ENCODE measurements at places on chromosomes 12 and 14.

GRCh38 chr14:79668951-79669350 is 542.4 kb downstream of the DIO2 start:
- DNase-seq = no peak

GRCh38 chr12:117343296-117343695 is 18.1 kb downstream of the NOS1 start:
- no peak for DNase-seq

DNA sequence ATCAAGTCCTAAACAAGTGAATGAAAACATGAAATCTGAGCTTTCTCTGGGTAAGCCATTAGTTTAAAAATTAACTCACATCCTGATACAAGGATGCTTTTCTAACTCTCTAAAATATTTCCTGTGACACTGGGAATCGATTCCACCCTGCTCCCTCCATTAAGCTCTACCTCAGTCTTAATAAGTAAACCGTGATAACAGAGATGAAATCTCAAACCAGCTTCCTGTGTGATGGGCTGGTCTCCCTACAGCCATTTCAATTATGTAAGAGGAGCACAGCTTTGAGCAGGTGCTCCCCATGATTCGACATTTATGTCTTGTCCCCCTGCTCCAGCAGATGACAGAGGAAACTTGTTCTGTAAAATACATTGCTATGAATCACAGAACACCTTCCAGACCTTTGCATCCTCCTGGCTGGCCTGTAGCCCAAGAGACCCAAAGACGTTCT is 59.0 kb downstream of the GAS2L3 start:
- DNase-seq = no peak

DNA sequence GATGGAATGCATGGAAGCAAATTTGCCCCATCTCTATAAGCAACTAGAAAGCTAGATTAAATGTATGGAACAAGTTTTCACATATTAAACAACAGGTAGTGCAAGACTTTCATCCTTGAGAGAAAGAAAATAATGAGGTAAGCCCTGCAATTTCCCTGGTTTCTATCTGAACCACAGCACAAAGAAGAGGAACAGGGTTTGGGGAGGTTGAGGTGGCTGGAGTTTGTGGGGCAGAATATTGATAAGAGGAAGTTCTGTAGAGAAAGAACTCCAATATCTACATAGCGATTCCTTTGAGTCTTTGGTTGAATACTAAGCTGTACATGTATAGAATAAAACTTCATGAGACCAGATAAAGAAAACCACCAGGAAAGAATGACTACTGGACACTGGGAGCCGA is 96.3 kb upstream of the CCND2 start:
- DNase-seq = no peak

DNA sequence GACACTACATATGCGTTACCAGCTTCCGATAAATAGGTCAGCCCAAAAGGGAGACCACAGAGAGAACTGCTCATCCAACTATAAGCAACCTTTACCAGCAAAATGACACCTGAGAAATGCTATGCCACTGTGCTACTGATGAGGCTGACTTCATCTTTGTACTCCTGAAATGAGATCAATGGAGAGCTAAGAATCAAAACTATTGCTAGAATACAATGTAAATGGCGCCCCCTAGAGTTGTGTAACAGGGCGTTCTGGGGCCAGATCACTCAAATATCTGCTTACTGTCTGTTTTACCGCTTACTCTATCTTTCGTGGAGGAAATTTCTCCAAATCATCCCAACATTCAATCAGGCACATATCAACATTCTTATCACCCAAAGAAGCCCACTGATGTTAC is 4.6 kb downstream of the ZNF384 start:
- no peak for DNase-seq

- no peak for DNase-seq
Measured at GRCh38 chr14:24834956-24835355, 201.0 kb upstream of the GZMB start.

- no peak for DNase-seq
Measured at GRCh38 chr14:76742966-76743365, 18.3 kb upstream of the VASH1 start.

- no peak for DNase-seq
Measured at GRCh38 chr12:78698747-78699146, 165.8 kb upstream of the SYT1 start.

- no peak for DNase-seq
Measured at GRCh38 chr12:115384391-115384790, 700.4 kb upstream of the TBX3 start.

DNA sequence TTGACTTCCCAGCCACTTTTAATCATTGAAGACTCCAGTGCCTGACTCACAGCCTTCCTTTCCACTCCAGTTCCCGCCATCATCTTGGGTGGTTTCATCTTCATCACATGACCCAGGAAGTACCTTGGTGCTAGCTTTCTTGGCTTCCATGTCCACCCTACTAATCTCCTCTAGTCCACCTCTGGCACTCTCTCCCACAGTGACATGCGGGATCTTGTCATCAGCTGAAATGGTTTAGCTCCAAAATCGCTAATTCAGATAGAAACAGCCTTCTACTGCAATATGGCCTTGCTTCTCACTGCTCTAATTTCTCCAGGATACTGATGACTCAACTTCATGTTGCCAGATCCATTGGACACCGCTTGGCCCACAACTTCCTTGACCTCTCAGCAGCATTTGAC is 24.5 kb downstream of the WDR20 start:
- DNase-seq = no peak

GRCh38 chr14:95480109-95480886 is 36.2 kb downstream of the SYNE3 start:
- DNase-seq = peak; percentile 11

DNA sequence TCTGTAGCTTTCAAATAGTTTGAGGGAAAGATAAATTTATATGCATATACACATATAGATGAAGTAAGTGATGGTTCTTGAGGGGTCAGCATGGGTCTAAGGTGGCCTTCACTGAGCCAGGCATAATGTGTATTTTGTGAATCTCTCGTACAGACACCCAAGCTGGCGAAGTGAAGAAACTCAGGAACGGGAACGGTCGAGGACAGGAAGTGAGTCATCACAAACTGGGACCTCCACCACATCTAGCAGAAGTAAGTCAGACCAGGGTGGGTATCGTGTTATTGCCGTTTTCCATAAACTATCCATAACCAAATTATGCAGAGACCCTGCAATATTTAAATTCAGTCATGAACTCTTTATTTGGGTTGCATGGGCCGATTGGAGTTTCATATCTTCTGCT is 15.4 kb upstream of the TNS2 start:
- no peak for DNase-seq

- no peak for DNase-seq
Measured at GRCh38 chr14:60506462-60506984, 2.4 kb upstream of the SIX6 start.

DNA sequence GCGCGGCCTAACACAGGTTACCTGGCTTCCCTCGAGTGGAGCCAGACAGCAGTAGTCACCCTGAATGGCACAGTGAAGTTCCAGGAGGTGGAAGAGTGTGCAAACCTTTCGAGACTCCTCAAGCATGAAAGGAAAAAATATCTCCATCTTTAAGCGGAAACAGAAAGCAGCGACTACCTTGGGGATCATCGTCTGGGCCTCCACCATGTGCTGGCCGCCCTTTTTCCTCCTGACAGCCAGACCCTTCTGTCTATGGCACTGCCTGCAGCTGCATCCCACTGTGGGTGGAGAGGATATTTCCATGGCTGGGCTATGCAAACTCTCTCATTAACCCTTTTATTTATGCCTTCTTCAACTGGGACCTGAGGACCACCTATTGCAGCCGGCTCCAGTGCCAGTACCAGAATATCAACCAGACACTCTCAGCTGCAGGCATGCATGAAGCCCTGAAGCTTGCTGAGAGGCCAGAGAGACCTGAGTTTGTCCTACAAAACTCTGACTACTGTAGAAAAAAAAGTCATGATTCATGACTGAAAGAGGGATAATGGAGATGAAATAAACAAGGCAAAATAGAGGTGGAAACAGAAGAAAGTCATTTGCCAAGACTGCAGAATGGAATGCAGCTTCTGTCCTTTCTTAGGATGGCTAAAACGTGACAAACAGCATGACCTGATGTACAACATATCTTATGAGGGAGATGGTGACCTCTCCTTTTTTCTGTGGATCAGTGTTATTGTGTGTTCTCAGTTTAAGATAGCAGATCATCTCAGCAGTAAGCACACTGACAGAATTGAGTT is 2.4 kb upstream of the HEBP1 start:
- DNase-seq = no peak

GRCh38 chr14:54330876-54331275 is 65.9 kb upstream of the CDKN3 start:
- DNase-seq = no peak
